ENCODE measurements at places on chromosomes 11 and 22.
A peak's percentile ranks its signal among the peaks of the same experiment; 100 is the strongest.

GRCh38 chr22:41833369-41834004 is 582 bp downstream of the SREBF2 start:
- no peak for DNase-seq

DNA sequence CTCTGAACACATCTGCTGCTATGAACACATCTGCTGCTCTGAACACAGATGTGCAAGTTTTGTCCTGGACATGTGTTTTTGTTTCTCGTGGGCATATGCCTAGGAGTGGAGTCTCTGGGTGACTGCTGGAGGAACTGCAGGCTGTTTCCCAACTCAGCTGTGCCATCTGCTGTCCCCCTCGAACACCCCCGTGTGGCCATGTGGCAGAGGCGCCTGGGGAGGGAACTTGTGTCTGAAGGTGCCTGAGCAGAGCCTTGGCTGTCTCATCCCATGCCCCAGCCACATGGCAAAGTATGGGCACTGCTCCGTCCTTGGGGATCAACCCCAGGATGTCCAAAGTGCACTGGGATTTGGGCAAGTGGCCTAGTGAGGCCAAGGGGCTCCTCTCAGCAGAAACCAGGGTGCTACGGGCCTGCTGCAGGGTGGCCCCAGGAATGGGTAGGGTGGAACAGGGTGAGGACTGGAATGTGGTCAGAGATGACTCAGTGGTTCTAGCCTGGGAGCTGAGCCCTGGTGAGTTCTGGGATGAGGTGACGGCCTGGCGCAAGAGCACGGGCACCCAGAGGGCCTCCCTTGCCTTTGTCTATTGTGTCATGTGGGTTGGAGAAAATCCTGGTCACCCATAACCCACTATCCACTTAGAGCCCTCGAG is 14.7 kb downstream of the GATD1 start:
- peak; percentile 67 for DNase-seq

GRCh38 chr11:67290801-67291200 is 1.7 kb downstream of the ANKRD13D start:
- no peak for DNase-seq

DNA sequence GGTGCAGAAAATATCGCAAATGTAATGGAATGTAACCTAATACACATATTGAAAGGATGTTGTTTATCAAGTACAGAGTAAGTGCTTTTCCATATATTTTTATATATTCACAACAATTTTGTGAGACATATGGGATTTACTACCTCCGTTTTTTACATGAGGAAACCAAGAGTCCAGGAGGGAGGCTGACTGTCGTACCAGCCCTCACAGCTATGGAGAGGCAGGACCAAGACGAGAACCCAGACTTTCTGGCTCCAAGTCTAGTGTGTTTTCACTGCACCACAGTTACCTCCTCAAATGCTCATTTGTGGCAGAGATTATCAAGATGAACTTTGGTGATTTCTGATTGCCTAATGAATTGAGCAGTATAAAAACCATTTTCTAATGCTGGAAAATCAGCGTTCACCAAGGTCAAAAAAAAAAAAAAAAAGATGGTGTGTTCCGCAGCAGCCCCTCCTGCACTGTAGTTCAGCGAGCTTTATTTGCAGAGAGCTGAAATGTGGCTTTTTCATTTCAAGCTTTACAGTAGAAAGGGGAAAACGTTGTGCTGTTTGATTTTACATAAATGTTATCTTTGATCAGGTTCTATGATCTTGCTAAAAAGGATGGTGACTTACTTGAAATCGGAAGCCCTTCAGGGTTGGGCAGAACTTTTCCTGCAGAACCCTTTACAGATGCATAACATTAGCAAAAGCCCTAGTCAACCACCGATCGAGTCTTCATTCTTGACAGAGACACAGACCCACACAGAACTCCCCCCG is 44.7 kb upstream of the WEE1 start:
- no peak for DNase-seq

DNA sequence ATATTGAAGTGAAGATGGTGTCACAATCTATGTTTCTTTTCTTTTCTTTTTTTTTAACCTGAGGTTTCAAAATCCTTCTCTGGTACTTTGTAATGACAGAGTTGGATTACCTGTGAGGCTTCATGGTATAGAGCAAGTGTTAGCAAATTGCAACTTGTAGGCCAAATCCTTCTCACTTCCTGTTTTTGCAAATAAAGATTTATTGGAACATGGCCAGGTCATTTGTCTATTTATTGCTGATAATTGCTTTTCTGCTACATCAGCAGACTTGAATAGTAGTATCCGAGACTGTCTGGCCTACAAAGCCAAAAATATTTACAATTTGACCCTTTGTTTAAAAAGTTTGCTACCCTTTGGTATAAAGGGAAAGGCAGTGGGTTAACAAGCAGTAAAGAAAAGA is 1059.4 kb upstream of the CCDC90B start:
- DNase-seq, result no peak

DNA sequence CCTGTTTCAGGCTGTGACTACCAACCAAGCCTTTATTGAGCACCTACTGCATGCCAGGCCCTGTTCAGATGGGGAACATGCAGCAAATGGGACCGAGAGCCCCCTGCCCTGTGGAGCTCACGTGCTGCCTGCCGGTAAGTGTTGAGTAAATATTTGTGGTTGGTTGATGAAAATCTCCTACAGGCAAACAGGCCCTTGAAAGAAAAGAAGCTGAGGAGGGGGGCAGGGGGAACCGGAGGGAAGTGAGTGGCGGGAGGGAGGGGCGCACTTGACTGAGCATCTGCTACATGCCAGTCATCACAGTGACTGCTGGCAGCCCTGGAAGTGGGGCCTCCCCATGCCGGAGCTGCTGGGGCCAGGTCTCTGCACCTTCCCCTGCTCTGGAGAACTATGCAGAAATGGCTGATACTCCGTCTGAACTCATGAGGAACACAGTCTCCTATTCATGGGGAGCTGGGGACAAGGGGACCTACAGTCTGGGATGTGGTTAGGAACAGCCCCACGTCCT is 34.2 kb downstream of the MACROD1 start:
- DNase-seq, result no peak

Measured in substantia nigra (tissue), 51 donors.